ENCODE measurements at places on chromosomes 11 and 22.

DNA sequence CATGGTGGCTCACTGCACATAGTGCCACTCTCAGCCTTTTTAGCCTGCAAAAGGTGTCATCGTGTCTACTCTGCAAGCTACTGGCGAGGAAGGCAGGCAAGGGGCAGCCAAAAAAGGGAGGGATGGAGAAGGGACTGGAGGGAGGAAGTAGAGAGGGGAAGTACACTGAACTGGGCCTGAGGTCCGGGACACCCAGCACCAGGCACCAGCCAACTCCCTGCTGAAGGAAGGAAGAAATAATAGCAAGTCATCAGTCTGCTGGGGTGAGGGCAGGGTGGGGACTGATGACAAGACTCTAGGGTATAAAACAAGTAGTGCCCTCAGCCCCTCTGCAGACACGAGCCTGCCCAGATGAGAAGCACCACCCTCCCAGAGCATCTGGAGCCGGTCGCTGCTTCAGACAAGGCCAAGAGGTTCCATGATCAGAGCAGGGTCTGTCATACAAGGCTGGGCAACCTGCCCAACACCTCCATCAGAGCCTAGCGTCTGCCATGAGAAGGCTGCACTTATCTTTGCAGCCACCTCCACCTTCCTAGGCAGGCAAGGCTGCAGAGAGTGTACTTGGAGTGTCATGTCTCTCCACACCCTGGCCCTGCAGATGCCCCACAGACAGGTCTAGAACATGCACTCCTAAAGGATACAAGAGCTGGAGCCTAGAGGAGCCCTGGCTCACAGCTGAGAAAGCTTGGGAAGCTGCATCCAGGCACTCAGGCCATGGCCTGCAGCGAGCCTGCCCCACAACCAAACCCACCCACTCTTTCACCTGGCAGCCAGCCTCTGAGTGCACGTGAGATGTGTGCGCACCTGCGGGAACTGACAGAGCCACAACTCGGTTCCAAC lies 9.0 kb upstream of the COMT start:
- no peak for DNase-seq

DNA sequence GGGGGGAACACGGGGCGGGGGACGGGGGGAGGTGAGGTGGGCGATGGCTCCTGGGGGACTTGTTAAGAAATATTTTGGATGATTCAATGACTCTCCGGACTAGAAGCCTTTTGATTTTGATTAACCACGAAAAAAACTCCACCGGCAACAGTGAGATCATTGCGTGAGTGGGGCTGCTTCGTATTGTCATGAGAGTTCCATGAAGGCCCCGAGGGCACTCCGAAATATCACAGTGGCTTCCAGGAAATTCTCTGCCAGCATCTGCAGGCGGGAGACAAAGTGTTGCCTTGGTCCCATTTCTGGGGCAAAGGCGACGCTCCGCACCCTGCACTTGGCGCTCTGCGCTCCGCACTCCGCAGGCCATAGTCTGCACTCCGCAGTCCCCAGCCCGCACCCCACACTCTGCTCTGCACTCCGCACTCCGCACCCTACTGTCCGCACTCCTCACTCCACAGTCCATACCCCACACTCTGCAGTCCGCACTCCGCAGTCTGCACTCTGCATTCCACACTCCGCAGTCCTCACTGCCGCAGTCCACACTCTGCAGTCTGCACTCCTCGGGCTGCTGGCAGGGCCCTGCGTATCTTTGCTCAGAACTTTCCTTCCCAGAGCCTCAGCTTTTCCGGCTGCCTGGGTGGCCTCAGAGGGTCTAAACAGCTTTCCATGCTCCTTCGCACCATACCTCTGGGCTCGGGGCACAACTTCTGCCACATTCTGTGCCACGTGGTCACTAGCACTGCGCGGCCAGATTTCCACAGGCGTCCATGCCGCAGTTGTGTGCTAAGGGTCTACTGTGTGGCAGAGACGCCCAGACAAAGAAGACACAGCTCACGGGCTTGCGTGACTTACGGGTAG lies 61.1 kb downstream of the LINC01488 start:
- DNase-seq = no peak

- no peak for DNase-seq
Measured at GRCh38 chr11:40291329-40291728, 1168.1 kb downstream of the LRRC4C start.

- no peak for DNase-seq
Measured at GRCh38 chr11:24589064-24589463, 92.2 kb downstream of the LUZP2 start.

Data from omental fat pad (tissue), 4 donors.